ENCODE measurements at places on chromosomes 5 and 9.
A peak's percentile ranks its signal among the peaks of the same experiment; 100 is the strongest.

DNA sequence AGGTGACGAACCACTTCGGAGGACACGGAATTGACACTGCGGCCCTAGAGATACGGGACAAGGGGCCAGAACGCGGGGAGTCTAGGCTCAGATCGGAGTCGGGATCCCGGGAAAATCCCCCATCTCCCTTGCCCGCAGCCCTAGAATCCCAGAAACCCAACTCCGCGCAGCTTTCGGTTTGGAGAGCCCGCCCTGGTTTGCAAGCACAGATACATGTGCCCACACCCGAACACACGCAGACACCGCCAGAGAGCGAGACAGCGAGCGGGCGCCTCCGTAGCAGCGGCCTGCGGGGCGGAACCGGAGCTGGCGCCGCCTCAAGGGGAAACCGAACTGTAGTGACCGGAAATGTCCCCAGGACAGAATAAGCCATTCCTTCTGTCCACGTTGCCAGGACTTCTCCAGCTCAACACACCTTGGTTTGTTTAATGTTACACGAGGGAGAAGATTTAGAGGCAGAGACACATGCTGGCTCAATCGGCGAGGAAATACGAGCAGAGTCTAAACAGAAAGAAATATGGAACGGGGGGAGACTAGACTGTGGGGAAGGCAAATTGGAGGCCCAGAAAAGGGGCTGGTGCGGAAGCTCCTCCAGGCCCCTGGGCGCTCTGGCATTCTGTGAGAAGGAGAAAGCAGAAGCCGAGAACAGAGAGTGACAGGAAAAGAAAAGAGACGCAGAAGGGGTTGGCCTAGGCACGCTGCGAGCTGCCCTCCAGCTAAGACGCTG lies 2.9 kb upstream of the PAX5 start:
- DNase-seq, result peak; percentile 44

DNA sequence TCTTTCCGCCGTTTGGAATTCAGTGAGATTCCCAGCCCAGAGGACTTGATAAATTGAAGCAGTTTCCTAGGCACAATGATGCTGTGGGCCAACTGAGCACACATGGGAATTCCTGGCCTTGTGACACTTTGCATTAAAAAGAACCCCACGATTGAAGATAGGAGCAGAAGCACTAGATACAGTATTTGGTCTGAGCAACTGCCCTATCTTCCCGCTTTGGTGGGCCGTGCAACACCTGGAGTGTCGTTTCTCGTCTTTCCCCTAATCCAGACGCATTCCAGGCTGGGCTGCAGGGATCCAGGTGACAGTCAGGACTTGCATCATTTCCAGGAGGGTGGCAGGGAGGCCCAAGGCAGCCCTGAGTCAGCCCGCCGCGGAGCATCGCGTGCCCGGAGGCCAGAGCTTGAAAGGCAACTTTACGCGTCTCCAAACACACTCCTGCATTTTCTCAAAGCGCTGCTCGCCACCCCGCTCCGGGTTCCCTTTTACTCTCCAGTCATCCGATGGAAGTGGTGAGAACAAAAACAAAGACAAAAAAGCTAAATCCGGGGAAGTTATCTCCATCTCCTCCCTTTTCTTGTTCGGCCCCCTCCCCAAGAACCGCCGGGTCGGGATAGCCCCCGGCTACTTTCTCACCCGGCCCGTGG lies 753 bp upstream of the STC2 start:
- peak; percentile 71 for DNase-seq

DNA sequence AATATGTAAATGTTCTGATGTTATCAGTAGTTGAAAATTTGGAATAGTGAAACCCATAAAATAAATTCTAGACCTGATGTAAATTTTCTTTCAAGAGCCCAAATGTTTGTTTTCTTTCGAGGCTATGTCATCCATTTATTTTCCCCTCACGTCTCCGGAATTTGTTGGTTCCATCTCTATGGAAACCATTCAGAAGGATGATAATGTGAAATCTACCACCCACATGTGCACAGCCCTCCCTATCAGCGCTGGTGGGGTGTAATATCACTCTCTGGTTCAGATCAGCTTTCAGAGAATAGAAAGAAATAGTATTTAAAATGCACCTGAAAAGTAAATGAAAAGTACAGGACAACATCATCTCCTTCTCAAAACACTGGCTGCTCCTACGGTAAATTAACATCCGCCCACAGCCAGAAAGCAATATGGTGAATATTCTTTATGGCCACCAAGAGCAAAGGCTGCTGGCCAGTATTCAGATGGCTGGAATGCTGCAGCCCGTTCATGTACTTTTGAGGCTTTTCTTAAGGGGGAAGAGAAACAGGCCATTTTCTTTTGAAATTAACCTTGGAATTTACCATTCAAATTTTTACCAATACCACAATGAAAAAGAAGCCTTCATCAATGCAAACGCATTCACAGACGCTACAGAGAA lies 28.5 kb downstream of the GLDC start:
- DNase-seq, result no peak

GRCh38 chr5:132019857-132020555 lies 8.5 kb upstream of the ACSL6 start:
- no peak for DNase-seq

DNA sequence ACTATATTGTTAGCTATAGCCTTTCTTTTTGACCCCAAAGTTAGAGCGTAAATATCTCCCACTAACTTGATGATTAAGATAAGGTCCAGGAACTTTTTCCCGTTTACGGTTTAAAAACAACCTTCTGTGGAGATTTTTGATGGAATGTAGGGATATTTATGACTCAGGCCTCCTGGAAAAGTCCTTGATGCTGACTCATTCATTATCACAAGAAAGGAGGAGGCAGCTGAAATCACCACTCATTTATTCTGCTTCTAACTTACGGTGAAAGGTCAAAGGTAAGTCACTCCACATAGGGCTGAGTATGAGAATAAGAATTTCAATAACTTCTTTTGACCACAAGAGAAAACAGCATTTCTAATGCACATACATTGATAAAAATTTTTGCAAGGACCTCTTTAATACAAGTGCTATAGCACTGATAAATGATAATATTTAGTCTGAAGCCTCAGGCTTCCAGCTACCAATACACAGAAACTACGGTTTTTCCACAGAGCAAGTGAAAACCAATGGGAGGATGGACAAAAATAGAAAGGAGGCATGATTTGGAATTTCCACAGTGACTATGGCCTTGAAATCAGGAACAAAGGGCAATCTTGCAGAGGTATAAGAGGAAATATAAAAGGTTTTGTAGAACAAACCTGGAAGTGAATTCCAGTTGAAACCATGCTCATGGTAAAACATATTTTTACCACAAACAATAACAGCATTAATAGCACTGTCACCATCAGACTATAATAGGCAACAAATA lies 146.5 kb downstream of the PPP2R2B start:
- peak; percentile 18 for DNase-seq

GRCh38 chr5:62212648-62213047 lies 93.4 kb upstream of the KIF2A start:
- no peak for DNase-seq

DNA sequence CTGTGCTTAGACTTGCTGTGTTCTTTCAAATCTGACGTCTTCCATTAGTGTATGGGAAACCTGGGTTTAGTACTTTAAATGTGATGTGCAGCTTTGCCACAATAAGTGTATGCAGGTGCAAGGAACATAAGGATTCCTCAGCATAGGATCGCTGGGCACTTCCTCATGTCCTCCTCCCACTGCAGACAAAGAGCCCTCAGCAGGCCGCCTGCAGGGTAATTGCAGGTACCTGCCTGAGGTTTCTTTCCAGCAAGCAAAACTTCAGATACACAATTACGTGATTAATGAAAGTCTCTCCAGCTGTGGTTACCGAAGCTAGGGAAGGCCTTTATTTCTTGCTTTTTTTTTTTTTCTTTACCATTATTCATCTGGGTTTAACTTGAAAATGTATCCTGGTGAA lies 233.1 kb downstream of the RFK start:
- DNase-seq, result no peak

- no peak for DNase-seq
These were observed 43.2 kb downstream of the DAB2IP start for GRCh38 chr9:121694600-121694999.

DNA sequence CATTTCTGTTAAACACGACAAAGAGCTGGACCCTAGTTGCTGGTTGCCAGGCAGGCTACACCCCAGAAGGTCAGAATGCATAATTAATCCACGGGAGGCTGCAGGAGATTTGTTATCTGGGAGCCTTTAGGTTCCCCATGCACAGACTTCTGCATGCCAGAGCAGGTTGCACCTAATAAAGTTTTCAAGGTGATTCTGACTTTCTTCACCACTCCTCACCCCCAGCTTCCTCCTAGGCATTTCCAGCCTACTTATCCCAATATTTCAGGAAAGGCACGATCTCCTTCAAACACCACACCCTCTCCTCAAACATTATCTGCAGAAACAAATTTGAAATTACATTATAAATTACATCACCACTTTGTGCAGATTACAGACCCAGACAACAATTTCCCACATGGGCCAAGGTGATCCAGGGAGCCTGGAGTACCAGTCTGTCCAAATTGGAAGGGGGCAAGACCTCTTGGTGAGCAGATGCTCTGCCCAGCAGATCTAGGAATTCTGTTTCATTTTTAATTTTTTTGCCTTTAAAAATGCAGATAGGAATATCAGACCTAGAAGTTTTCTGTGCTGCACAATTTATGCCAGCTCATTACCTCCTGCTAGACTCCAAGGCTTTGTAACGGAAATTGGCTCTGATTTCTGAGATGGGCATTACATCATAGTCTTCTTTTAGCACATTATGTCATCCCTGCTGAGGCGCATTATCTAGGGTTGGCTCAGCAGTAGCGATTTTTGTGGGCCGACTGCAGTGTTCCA lies 363.4 kb upstream of the SLC30A5 start:
- peak; percentile 63 for DNase-seq

- DNase-seq, result peak; percentile 4
These were observed 96.8 kb downstream of the OR2K2 start for GRCh38 chr9:111232997-111233790.

DNA sequence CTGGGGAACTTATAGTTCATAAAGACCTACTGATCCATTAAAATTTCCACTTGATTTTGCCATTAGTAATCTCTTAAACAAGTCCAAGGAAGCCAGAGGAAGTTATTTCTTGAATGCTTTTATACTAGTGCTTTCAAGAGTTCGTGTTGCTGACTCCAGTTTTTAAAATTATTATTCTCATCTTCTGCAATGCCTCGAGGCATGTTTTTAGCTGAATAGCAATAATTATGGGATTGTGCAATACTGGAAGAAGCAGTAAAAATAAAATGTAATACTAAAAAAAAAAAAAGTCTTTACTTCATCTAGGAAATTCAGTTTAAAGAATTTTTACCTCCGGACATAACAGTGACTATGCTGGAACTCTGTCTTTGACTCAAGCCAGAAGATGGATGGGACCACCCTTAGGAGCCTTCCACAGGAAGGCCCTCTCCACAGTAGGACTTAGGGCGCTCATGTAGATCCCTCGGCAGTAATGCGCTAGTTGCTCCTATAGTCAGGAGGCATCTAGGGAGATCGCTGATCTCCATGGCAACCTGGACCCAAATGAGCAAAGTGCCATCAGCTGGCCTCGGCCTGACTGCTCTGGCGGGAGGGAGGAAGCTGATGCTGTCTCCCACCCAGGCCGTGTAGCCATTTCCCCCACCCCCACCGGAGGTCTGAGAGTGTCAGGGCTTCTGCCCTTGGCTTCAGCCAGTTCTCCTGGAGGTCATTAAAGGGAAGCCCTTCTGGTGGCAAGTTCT lies 56.7 kb downstream of the DAPK1 start:
- DNase-seq, result no peak

DNA sequence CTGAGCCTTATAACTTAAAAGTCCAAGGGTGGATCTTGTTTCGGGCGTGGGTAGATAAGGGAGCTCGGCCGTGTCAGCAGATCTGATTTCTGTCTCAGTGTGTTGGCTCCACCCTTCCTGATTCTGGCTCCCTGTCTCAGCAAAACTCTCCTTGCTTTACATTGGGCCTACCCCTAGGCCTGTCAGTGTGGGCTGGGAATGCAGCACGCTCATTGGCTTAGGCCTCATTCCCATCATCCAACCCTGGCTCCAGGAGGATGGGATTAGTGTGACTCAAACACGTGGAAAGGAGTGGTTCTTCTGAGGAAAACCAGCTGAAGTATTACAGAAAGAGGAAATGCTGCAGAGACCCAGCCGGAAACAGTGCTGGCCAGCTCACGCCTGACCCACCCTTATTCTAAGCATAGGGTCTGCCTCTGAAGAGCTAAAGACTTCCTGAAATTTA lies 59.9 kb downstream of the ZFAND5 start:
- DNase-seq, result peak; percentile 88

DNA sequence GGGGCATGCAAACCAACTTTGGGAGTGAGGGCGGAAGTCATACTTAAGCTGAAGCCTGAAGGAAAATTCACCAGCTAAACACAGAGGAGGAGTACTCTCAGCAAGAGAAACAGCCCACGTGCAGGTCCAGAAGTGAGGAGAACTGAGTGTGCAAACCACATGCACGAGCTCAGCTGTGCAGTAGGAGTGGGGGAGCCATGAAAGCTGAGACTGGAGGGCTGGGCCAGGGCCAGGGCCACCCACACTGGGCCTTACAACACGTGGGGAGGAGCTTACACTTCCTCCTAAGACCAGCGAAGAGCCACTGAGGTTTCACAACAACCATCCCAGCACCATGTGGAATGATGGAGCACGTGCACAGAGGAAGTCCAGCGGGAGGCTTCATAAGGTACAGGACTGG lies 9.3 kb upstream of the WWC1 start:
- DNase-seq, result peak; percentile 56

DNA sequence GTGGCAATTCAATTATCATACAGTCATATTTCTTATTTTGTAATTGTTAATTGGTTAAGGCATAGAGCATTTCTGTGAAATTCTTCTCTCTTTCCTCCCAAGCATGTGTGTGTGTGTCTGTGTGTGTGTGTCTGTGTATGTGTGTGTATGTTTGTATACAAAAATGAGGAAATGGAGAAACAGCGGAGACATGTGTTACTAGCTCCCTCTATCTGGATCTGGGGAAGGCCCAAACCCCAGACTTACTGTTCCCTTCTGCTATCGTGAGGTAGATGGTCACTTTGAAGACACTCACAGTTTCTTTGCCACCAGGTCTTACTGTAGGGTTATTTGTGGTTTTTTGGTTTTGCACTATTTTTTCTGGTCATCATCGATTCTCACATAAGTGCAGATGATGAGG lies 11.4 kb upstream of the C5orf63 start:
- DNase-seq, result no peak

DNA sequence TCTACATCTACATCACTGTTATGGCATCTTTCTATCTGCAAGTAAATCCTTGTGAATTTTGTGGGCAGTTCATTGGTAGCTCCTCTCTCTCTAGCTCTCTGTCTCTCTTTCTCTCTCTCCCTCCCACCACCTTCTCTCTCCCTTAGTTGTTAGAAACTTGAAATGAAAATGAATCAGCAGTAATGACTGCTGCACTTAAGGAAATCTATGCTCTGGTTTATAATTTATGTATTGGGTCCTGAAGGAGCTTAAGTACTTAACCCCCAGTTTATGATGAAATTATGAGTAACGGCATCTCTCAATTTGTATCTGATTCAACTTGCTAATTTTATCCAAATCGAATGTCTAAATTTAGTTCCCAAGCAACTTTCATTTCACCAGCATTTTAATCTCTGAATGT lies 52.0 kb upstream of the PTGER4 start:
- DNase-seq, result no peak
